ENCODE measurements at places on chromosomes 7 and 10. TPM values are rescaled to one million over a fixed set of nuclear protein-coding genes. Genes with fewer than 3 reads are reported as not detected.

IFIT1B gene
- total RNA-seq: not detected

TMEM273 gene
- 28.0 TPM for total RNA-seq

ORC5 gene
- 23.5 TPM for total RNA-seq

TEX47 gene
- not detected for total RNA-seq

ASZ1 gene
- not detected for total RNA-seq

UPF2 gene
- 34.2 TPM for total RNA-seq

ADRA2A gene
- total RNA-seq: not detected

TMEM225B gene
- 0.58 TPM for total RNA-seq

TMEM196 gene
- not detected for total RNA-seq

HEPACAM2 gene
- not detected for total RNA-seq

CYP3A7 gene
- total RNA-seq: not detected

OR6B1 gene
- total RNA-seq: not detected

- H3K4me3 ChIP-seq: peak overlapping the region; percentile 30
- peaks cover 49% of the 10 kb centered on the region for H3K4me1 ChIP-seq
- H3K27ac ChIP-seq: peak overlapping the region; percentile 93
- H3K36me3 ChIP-seq: peaks cover 27% of the 10 kb centered on the region
Observed at GRCh38 chr7:41881331-41882130, 178.6 kb upstream of the INHBA start.

DNA sequence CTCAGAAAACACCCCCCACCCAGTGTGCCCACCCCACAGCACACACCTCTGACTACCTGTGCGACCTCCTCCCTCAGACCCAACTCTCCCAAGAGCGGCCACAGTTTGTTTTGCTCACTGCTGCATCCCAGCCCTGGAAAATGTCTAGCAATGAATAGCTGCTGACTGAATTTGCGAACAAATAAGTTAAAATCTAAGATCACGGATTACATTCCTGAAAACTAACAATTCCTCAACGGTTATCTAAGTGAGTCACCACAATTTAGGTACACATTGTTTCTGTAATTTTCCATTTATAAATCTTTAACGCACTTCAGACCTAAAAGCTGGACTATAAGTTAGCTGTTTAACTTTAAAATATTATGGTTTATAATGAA lies 235.2 kb downstream of the ZMYND11 start:
- H3K4me3 ChIP-seq: no peak overlapping the region
- peaks cover 3% of the 10 kb centered on the region for H3K36me3 ChIP-seq
- no peaks in the 10 kb centered on the region for H3K27me3 ChIP-seq
- DNase-seq: no peak
- no peak overlapping the region for H3K27ac ChIP-seq

DNA sequence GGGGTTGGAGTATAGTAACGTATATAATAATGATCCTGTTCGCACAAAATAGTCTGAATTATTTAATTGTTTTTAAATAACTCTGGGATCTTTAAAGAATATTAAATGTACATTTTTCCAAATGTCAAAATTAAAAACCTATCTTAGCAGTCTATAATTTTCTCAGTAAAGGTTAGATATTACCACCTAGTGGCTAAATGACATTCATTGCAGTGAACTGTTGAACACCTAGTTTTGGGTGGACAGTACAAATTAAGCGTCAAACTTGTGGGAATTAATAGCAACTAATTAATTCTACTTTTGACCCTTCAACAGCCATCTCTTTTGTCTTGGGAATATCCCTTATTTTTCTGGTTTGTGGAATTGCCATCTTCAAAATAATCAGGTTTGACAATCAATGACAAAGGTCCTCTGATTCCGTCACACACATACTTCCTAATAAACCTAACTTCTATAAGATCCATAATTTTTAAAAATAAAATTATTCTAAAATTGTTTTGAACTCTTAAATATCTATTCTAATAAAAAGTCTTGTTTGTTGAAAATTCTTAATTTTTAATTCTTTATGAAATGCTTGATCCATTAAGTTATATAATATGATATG lies 165.7 kb downstream of the SEMA3D start:
- no peak overlapping the region for H3K4me3 ChIP-seq
- H3K4me1 ChIP-seq: no peaks in the 10 kb centered on the region
- H3K36me3 ChIP-seq: no peaks in the 10 kb centered on the region
- no peak overlapping the region for H3K27ac ChIP-seq
- H3K27me3 ChIP-seq: peaks cover 3% of the 10 kb centered on the region
- no peak for DNase-seq

DNA sequence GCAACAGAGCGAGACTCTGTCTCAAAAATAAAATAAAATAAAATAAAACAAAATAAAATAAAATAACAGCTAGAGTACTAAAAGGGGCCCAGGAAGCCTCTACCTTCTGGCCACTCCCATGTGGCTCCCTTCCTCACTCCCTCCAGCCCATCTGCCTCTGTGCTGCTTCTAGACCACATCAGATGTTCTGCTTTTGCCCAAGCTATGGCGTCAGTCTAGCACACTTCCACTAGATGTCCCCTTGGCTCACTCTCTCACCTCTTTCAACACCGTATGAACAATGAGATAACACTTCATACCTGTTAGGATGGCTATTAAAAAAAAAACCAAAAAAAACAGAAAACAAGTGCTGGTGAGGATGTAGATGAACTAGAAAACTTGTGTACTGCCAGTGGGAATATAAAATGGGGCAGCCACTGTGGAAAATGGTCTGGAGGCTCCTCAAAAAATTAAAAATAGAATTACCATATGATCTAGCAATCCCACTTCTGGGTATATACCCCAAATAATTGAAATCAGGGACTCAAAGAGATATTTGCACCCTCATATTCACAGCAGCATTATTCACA lies 132.3 kb downstream of the ARHGAP22 start:
- no peaks in the 10 kb centered on the region for H3K4me1 ChIP-seq
- peaks cover 6% of the 10 kb centered on the region for H3K27me3 ChIP-seq
- DNase-seq: no peak
- H3K36me3 ChIP-seq: no peaks in the 10 kb centered on the region
- H3K4me3 ChIP-seq: no peak overlapping the region

DNA sequence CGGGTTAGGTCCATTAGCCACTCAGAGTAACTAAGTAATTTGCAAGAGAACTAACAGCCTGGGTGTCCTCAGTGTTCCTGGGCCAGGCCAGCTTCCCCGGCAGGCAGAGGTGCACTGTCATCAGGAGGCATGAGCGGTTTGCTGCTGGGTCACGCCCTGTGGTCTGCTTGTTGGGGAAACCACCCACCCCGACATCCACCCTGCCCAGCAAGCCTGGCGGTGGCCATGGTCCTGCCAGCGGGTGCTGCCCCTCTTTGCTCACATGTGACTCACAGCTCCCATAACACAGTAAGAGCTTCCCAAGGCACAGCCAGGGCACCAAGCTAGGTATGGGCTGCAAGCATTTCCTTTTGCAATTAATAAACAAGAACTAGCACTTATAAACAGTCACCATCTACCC lies 75.9 kb downstream of the RGS10 start:
- H3K27ac ChIP-seq: no peak overlapping the region
- H3K36me3 ChIP-seq: peaks cover 4% of the 10 kb centered on the region
- H3K27me3 ChIP-seq: no peaks in the 10 kb centered on the region

DNA sequence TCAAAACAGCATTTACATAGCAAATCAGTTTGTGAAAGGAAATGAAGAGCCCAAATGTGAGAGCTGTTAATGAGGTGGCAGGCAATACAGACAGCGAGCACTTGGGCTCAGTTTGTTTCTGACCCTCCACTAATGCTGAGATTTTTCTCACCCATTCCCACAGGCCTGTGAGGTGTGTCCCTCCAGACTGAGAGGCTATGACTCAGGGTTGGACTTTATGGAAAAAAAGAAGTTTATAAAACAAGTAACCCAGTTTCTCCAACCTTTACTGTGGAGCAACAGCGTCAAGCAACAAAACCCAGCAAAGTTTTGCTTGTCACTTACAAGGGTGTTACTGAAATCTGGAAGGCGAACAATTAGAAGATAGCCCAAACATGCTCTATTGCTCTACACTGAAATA lies 4.9 kb upstream of the FEZF1 start:
- no peaks in the 10 kb centered on the region for H3K36me3 ChIP-seq
- H3K27ac ChIP-seq: no peak overlapping the region
- DNase-seq: no peak
- H3K4me1 ChIP-seq: no peaks in the 10 kb centered on the region
- peaks cover 69% of the 10 kb centered on the region for H3K27me3 ChIP-seq
- H3K4me3 ChIP-seq: no peak overlapping the region

DNA sequence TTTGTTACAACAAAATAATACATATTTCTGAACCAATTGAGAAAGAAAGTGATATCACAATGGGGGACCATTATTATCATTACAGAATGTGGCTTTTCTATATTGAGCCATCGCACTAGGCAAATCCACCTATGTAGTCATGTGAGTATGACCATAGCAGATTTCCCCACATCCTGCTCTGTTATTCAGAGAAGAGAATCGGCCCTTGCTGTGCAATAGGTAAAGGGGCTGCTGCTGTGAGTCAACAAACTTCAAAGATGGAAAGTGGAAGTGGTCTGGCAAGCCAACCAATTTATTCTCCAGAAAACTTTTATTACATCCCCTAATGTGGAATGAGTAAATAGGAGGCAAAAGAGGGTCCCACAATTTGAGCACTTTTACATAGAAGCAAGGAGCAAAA lies 573.4 kb downstream of the ETV1 start:
- H3K36me3 ChIP-seq: no peaks in the 10 kb centered on the region
- H3K27ac ChIP-seq: no peak overlapping the region
- DNase-seq: no peak
- no peak overlapping the region for H3K4me3 ChIP-seq
- no peaks in the 10 kb centered on the region for H3K4me1 ChIP-seq

GRCh38 chr10:98444314-98445006 lies 2.3 kb downstream of the HPS1 start:
- no peaks in the 10 kb centered on the region for H3K27me3 ChIP-seq
- H3K36me3 ChIP-seq: peaks cover 47% of the 10 kb centered on the region
- no peak for DNase-seq
- peak overlapping the region; percentile 38 for H3K27ac ChIP-seq
- peaks cover 47% of the 10 kb centered on the region for H3K4me1 ChIP-seq

DNA sequence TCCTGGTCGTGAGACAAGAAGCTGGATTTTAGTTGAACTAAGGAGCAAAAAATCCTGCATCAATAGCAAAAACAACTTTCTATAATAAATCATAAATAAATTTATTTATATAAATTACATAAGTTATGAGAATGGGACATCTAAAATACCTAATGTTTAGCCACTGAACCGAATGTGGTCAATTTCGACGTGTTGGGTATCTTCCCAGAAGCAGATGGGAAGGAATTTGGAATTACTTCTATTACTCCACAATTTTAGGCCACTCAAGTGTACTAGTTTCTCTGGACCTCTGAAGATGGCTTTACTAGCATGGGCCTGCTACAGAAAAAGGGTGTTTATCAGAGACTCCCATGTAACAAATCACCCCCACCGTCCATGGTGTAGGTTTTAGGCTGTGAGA lies 172.0 kb downstream of the PRPF18 start:
- no peak for DNase-seq
- no peak overlapping the region for H3K4me3 ChIP-seq
- no peaks in the 10 kb centered on the region for H3K27me3 ChIP-seq
- no peaks in the 10 kb centered on the region for H3K36me3 ChIP-seq
- peaks cover 7% of the 10 kb centered on the region for H3K4me1 ChIP-seq

DNA sequence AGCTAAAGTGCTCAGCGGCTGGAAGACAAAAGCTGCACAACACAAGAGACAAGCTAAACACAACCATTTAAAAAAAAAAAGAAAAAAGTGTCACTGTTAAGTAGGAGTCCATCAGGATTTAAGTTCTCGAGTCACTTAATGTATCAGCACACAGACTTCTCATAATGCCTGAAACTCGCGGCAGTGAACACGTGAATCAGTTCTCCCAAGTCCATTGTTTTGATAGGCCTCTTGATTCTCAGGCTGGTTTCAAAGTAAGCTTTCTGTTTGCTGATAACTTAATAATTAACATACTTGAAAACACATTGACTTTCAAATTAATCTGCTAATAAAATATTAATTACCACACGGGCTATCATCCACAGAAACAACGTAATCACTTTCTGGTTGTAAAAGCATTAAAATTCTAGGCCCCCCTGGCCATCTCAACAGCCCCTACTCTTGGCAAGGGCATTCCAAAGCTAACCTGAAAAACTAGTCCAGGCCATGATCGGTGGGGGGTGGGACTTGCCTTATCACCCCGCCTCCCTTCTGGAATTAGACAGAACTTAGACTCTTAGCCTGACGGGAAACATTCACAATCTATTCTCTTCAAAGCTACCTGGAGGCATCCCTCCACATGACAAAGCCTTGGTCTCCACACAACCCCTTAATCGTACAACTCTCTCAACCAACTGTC lies 129.0 kb downstream of the DIP2C start:
- H3K36me3 ChIP-seq: no peaks in the 10 kb centered on the region
- H3K4me1 ChIP-seq: peaks cover 5% of the 10 kb centered on the region
- DNase-seq: no peak
- no peak overlapping the region for H3K4me3 ChIP-seq

GRCh38 chr7:94393246-94394108 lies 1.2 kb upstream of the COL1A2 start:
- no peaks in the 10 kb centered on the region for H3K36me3 ChIP-seq
- peaks cover 30% of the 10 kb centered on the region for H3K27me3 ChIP-seq
- no peak overlapping the region for H3K27ac ChIP-seq
- no peak for DNase-seq
- H3K4me3 ChIP-seq: no peak overlapping the region

GRCh38 chr10:93165367-93165766 lies 91.7 kb downstream of the CYP26A1 start:
- H3K27ac ChIP-seq: no peak overlapping the region
- H3K4me3 ChIP-seq: no peak overlapping the region
- H3K36me3 ChIP-seq: peaks cover under 1% of the 10 kb centered on the region
- DNase-seq: no peak

GRCh38 chr7:92402920-92403759 lies 44.1 kb upstream of the GATAD1 start:
- H3K4me1 ChIP-seq: peaks cover 19% of the 10 kb centered on the region
- H3K36me3 ChIP-seq: peaks cover 12% of the 10 kb centered on the region
- peak overlapping the region; percentile 9 for H3K27ac ChIP-seq
- DNase-seq: no peak
- H3K4me3 ChIP-seq: no peak overlapping the region

- DNase-seq: no peak
- H3K27me3 ChIP-seq: no peaks in the 10 kb centered on the region
- H3K27ac ChIP-seq: no peak overlapping the region
- no peak overlapping the region for H3K4me3 ChIP-seq
- peaks cover 10% of the 10 kb centered on the region for H3K36me3 ChIP-seq
Observed at GRCh38 chr7:30561389-30561788, 33.3 kb upstream of the GARS1 start.

GRCh38 chr10:5078547-5079180 lies 15.6 kb upstream of the AKR1C3 start:
- DNase-seq: no peak
- H3K36me3 ChIP-seq: no peaks in the 10 kb centered on the region
- H3K4me1 ChIP-seq: no peaks in the 10 kb centered on the region
- H3K27me3 ChIP-seq: peaks cover 2% of the 10 kb centered on the region
